ENCODE measurements at places on chromosomes 1 and 21. TPM values are rescaled to one million over a fixed set of nuclear protein-coding genes. Genes with fewer than 3 reads are reported as not detected.

- DNase-seq = no peak
Observed at GRCh38 chr1:27427329-27427728, 34.9 kb downstream of the GPR3 start.

DNA sequence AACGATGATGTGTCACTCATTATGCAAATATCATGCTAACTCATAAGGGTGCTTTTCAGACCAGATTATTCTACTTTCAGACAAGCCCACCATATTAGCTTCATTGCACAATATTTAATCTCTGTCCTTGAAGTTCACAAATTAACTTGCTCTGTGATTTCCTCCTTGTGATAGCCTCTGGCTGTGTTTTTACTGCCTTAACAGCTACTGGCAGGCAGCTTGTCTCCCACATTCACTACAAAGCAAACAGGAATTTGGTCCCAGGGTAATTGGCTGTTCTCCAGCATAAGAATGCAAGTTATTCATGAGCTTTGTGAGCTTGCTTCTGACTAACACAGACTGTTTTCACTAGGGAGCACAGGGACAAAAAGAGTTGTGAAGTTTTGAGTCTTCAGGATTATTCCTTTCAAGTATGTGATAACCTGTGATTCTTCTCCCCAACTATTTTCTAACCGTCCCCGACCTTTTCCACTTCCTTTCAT, 87.9 kb upstream of the HMCN1 start:
- no peak for DNase-seq

The NPHS2 gene
- polyA plus RNA-seq = not detected

DNA sequence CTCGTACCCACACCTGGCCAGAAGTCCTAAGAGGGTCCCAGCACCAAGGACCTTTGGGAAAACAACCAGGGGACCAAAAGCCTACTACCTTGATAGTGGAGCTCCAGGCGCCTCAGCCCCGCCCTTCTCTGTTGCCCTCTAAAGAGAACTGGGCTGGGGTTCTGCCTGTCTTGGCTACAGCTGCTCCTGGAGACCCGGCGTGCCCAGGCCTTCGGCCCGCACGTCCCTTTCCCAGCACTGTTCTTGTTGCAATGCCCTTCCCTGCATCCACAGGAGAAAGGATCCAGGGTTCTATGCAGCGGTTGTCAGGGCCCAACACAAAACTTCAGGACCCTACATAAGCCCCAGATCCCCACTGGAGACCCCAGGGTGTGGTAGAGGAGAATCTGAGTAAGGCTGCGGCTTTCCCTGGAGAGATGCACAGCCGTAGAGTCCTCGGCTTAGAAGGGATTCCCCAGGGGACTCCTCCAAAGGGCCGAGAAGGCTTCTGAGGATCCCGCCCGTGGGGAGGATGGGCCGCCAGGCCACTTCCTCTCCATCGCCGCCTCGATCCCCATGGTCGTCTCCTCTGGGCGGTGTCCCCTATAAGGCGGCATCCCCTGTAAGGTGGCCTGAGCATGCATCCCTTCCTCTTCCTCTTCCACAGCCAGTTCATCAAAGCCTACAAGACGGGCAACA, 12.0 kb downstream of the SLC66A1 start:
- peak; percentile 45 for DNase-seq

- no peak for DNase-seq
Observed at GRCh38 chr1:100411019-100411418, 58.7 kb downstream of the CDC14A start.

DNA sequence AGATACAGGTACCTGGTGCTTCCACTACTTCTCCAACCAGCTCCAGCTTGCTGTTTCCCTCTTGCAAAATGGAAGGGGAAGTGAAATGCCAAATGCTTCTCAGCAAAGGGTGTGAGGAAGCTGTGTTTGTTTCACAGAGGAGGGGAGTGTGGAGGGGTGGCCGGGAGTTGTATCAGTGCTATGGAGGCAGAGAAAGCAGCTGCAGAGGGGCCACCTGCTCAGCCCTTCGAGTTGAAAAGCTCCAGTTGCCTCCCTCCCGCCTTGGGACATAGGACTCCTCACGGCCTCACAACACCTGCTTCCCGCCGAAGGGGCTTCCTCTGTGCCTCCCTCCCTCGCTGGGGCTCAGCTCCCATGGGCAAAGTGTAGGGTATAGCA, 12.1 kb upstream of the LINGO4 start:
- no peak for DNase-seq

- DNase-seq = no peak
Observed at GRCh38 chr1:94014087-94014486, 104.9 kb upstream of the GCLM start.

The PCP4 gene
- polyA plus RNA-seq = not detected

GRCh38 chr1:150760013-150760412, 5.6 kb downstream of the CTSS start:
- DNase-seq = no peak

DNA sequence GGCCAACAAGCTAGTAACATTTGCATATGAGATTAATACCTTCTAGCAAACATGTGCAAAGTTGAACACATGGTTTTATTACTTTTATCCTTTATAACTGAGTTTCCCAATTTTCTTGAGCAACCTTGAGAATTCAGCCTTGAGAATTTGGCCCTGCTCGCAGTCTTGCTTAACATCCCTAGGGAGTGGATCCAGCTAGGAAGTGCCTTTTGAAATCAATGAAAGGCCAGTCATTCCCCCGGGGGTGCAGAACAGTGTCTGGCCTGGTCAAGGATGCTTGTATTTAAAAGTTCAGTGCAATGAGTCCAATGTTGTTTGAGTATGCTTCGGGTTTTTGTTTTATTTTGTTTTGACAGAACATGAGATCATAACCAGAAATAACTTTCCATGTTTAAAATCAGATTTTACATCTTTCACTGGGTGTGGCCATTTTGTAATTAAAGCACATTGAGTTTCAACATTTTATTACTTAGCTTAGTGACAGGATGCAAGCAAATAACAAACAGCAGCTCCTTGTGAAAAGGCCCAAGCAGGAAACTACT, 16.7 kb downstream of the PALMD start:
- DNase-seq = no peak

GRCh38 chr1:159222075-159222865, 17.6 kb downstream of the ACKR1 start:
- DNase-seq = no peak

The CDCP2 gene
- not detected for polyA plus RNA-seq

GRCh38 chr1:158037866-158038359, 44.5 kb downstream of the KIRREL1 start:
- DNase-seq = no peak

The C2CD4D gene
- 0.19 TPM for polyA plus RNA-seq

DNA sequence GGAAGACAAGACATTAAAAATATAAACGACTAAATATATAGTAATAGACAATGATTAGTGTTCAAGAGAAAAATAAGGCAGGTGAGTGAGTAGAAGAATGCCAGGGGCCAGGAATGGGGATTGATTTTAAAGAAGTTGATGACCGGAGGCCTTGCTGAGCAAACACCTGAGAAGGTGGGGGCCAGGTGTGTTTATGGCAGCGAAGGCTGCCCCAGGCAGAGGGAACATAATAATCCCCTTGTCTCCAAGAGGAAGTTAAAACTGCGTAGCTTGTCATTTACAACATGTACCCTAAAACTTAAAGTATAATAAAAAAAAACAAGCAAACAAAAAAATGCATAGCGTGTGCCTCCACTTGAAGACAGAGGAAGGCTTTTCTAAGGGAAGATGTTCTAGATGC, 220.3 kb downstream of the URB2 start:
- no peak for DNase-seq

DNA sequence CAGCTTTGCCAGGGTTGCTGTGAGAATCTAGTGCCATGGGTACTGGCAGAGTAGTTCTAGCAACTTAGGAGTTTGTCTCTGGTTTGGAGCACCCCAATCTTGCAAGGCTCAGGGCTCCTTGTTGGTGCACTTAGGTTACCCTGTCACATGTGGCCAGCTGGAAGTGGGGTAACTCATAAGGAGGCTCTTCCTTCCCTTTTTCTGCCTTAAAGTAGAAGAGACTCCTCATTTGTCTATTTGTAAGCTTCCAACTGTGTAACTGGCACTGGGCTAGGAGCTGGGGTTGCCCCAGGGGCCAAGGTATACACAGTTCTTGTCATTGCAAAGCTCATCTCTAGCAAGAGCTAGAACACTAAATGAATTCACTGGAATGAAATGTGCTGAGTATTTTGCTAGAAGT, 10.6 kb downstream of the MROH7 start:
- no peak for DNase-seq

GRCh38 chr1:182143154-182143657, 81.7 kb upstream of the ZNF648 start:
- DNase-seq = peak; percentile 79

The AUNIP gene
- polyA plus RNA-seq = not detected

DNA sequence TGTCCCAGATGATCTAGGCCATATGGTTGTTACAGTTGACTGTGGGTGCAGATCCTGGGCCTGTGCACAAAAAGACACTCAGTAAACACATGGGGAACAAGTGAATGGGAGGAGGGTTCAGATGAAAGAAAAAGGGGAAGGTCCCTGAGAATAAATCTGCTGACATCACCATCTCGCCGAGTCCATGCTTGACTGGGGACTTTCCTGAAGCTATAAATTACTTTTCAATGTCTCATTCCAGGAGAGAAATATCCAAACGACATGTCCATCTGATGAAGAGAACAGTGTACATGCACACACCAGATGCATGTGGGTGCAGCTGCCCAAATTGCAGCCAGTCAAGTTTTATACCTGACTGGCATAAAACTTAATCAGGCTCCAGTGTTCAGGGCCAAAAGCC, 109.0 kb downstream of the HIVEP3 start:
- no peak for DNase-seq

- DNase-seq = no peak
Observed at GRCh38 chr21:36909423-36909822, 57.0 kb downstream of the HLCS start.

The TLCD4 gene
- polyA plus RNA-seq = not detected

GRCh38 chr1:167934426-167935215, 1.9 kb upstream of the DCAF6 start:
- DNase-seq = no peak

DNA sequence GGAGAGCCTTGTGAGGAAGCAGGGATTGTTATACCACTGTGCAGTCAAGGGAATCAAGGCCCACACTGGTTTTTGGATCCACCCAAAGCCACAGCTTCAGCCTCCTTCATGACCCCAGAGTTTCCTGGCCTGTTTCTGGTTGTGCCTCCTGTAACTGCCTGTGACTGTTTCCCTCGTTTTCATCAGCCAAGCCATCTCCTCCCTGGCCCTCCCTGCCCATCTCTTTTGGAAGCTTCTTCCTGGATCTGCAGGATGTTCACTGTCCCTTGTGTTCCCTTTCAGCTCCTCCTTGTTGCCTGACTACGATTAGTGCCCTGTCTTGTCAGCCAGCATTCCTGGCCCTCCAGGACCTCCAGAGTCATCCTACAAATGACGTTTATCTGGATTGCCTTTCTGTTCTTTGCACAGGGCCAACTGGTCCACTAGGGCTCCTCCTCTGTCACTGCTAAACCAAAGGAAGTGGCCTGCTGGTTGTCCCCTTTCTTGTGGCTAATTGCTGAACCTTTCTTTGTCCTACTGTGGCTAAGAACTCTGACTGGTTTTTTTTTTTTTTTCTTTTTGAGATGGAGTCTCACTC, 17.9 kb downstream of the SFT2D2 start:
- DNase-seq = no peak

- DNase-seq = no peak
Observed at GRCh38 chr1:36446271-36446670, 4.0 kb downstream of the OSCP1 start.

DNA sequence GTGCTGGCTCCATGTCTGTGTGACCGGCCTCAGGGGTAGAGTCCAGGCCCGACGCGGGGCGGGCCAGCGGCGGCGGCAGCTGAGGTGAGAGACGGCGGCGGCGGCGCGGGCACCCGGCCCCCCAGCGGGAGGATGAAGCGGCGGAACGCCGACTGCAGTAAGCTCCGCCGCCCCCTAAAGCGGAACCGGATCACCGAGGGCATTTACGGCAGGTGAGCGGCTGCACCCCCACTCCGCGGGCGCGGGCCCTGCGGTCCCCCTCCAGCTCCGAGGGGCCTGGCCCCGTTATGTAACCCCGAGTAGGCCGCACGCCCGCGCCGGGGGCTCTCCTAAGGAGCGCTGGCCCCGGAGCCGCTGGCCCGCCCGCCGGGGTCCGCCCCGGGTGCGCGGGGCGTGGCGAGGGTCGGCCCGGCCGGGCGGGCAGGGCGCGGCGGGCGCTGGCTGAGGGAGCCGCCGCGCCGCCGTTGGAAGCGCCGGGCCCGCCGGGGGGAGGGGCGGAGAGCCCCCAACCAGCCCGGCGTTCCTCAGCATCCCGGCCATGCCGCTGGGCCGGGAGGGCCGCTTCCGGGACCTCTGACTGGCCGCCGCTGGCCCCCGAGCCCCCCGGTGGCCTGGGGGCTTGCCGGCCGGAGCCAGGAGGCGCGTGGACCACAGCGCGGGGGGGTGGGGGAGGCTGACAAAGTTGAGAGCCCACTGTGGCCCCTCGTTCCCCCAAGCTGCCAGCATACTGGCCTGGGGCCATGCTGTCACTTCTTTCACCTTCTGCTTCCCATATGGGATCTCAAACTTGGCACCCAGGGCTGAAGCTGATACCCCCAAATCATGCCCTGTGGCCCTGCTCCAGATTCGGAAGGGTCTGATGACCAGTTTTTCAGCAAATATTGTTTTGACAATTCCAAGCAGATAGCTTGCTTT, 527 bp downstream of the MACO1 start:
- DNase-seq = peak; percentile 66

- DNase-seq = no peak
Observed at GRCh38 chr1:181551249-181551648, 67.9 kb downstream of the CACNA1E start.

The CSF3R gene
- polyA plus RNA-seq = 0.20 TPM

DNA sequence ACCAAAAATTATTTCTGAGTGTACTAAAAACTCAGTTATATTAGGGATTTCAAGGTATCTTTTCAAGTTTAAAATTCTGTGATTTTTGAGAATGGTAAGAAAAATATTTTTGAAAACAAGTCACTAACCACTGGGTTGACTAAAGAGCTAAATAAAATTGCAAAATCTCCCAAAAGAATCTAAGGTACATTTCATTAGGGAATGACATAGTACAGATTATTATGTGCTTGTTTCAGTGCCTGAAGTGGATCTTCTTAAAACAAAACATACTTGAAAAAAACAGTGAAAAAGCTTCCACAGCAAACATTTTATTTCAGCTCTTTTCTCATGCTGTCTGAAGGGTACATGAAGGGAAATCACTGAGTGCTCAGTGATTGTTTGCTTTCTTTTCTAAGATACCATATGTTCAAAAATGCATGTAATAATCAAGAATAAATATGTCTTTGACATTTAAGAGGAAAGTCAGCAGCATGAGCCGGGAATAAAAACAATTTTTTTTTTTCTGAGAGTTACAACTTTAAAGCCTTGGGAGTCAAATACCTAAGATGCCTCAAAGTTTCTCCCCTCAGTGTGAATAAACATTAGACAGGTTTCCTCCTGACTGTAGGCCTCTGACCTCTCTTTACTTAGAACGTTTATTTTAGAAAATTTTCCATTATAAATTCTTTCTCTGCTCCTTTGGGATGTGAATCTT, 200.7 kb downstream of the KCNT2 start:
- DNase-seq = no peak

The LMX1A gene
- polyA plus RNA-seq = not detected

DNA sequence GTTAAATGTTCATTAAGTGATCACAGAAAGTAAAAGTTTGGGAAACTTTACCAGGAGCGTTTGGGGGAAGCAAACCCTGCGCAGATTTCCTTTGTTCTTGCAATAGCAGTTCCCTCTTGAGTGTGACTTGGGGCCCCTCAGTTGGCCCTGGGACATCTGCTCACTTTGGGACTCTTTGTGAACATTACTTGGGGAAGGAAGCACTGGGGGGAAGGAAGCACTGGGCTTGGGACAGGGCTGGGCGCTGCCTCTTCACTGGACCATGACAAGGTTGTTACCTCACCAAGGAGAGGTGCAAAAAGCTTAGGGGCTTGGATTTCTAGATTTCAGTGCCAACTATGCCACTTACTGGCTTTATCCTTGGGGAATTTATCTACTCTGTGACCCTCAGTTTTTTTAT, 63.5 kb downstream of the ETS2 start:
- DNase-seq = no peak

Measured in naive thymus-derived CD8-positive, alpha-beta T cell (primary cell).